Karpas-422 (cell line): ENCODE measurements at places on chromosomes 3 and 15. TPM values are rescaled to one million over a fixed set of nuclear protein-coding genes. Genes with fewer than 3 reads are reported as not detected.

The TRPM1 gene
- not detected in 2 replicates for total RNA-seq

The SOX2 gene
- 0.51 and 0.63 TPM in 2 replicates for total RNA-seq

The IQGAP1 gene
- total RNA-seq = 122 and 145 TPM in 2 replicates

The PIERCE2 gene
- 6.9 and 12.4 TPM in 2 replicates for total RNA-seq

The ROBO2 gene
- 162 and 262 TPM in 2 replicates for total RNA-seq

The SLC7A14 gene
- total RNA-seq = not detected in 2 replicates

The RASL12 gene
- total RNA-seq = not detected in 2 replicates

The CACNA2D3 gene
- total RNA-seq = 0.11 TPM in 1 of 2 replicates, not detected in the other

The EFCC1 gene
- total RNA-seq = not detected in 2 replicates

The ZPLD1 gene
- total RNA-seq = not detected in 2 replicates

The TMEM207 gene
- not detected in 2 replicates for total RNA-seq

GRCh38 chr3:29141197-29141917, 139.5 kb upstream of the RBMS3 start:
- no peak for DNase-seq

- DNase-seq = no peak
Measured at GRCh38 chr3:173221010-173221409, 80.0 kb upstream of the SPATA16 start.

DNA sequence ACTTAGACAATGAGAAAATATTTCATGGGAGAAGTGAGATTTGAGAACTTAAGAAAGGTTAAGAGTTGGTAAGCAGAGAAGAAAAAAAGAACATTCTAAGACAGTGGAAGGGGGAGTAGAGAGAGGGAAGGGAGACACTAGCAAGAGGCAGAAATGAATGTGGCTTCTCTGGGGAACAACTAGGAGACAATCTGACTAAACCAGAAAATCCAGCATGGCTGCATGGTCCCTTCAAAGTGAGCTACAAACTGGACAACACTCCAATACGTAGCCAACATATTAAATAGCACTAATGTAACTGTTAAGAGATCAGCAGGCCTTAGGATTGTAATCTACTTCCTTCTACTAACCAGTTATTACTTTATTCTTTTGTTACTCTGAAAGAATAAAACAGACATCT, 89.7 kb downstream of the NR1I2 start:
- no peak for DNase-seq

GRCh38 chr3:190514413-190515153, 698 bp downstream of the IL1RAP start:
- no peak for DNase-seq

DNA sequence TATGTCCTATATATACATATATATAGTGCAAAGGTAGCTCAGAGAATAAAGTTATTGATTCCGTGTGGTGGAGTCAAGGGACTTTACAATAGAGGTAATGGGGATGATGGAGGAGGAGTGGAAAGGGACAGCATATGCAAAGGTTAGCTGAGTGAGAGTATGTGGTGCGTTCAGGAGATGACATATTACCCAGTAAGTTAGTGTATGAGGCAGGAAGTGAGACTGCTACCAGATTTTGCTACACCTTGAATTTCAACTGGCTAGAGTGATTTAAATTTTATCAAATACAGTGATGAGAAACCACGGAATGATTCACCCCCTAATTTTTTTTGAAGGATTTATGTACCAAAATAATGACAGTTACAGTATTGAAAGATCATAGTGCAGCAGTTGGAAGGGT, 2.8 kb downstream of the ACTL6A start:
- peak; percentile 68 for DNase-seq

GRCh38 chr3:171374260-171374659, 85.9 kb downstream of the TNIK start:
- DNase-seq = no peak

DNA sequence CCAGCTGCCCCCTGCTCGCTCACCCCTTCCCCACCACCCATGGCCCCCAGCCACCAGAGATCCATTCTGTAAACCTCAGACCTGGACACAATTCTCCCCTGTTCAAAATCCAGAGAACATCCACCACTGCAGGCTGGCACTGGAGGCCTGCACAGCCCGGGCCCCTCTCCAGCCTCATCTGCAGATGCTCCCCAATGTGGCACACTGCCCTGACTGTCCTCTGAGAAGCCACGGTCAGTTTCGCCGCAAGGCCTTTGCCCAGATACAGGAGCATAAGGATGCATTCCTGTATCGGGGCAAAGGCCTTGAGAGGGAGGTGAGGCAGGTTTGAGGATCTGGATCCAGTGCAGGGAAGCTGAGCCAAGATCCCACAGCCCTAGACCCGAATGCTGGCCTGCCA, 175.4 kb upstream of the LINGO1 start:
- no peak for DNase-seq

GRCh38 chr15:53837263-53837662, 77.8 kb upstream of the WDR72 start:
- no peak for DNase-seq

DNA sequence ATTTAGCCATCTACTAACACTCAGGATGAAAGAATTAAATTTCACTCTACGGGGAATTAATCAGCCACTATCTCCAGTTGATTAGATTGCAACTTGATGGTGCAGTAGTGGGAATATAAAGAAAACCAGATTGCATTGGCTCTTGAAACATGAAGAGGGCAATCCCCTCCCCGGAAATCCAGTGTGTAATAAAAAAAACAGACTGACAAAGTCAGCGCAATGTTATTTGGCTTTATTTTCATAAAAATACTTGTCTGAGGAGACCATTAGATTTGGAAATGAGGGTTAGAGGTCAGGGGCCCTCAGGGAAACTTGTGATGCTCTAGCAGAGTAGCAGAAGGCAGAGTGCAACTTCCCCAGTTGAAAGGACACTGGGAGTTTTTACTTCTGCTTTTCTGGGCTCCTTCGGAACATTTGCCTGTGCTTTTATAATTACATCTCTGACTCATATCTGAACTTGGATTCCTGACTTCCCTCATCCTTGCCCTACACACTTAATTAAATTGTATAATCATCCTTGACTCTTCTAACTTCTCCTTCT, 326.8 kb downstream of the TUSC7 start:
- DNase-seq = peak; percentile 44

- no peak for DNase-seq
Measured at GRCh38 chr3:147672035-147672434, 262.9 kb downstream of the ZIC1 start.

- DNase-seq = no peak
Measured at GRCh38 chr3:126468028-126468891, 7.4 kb downstream of the ZXDC start.

- DNase-seq = no peak
Measured at GRCh38 chr3:188191460-188191859, 37.5 kb downstream of the LPP start.

DNA sequence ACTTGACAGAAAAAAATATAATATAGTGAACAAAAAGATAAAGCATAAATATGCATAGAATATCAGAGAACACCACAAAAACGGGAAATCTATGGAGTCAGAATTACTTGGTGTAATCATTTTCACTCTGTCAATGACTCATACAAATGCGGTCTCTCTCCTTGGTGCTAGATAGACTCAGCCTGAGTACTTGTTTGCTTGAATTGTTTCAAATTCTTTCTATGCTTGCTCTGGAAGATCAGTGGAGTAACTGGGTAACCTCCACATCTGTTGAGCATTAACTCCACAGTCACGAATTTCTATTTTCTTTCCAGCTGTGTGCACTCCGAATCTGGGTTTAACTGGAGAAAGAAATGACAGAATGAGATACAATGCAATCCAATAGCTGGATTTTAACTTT, 760.4 kb downstream of the ZPLD1 start:
- DNase-seq = no peak

DNA sequence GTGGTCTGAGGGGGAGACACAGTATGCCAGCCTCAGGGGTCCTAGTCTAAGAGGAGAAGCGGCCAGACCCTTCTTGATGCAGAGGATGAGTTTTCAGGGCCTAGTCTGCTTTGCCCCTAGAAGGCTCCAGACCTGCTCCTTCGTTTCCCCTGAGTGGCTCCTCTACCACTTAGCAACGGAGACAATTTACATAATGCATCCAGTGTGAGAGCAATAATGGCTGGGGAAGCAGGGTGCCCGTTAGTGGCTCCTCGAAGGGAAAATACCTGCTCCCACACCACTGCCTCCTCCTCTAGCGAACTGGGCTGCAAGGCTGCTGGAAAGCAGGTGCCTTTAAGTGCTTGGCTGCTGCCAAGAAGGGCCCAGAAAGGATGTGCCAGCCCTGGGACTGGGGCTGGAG, 38.9 kb downstream of the CACNA2D2 start:
- DNase-seq = no peak

DNA sequence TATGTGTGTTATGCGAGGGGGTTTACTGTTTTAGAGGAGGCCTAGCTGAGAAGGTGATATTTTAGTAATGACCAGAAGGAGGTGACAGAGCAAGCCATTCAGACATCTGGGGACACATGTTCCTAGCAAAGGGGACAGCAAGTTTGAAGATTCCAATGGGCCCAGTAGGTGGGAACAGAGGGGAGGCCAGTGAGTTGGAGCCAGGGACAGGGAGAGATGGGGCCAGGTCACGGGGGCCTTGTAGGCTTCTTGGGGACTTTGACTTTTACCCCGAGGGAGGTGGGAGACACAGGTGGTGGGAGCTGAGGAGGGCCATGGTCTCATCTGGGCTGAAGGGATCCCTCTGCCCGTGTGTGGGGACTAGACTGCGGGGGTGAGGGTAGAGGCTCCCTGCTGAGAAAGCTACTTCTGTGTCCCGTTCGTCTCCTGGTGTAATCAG, 72.5 kb downstream of the MGLL start:
- DNase-seq = peak; percentile 79

- peak; percentile 74 for DNase-seq
Measured at GRCh38 chr15:33234020-33234461, 39.5 kb upstream of the FMN1 start.

DNA sequence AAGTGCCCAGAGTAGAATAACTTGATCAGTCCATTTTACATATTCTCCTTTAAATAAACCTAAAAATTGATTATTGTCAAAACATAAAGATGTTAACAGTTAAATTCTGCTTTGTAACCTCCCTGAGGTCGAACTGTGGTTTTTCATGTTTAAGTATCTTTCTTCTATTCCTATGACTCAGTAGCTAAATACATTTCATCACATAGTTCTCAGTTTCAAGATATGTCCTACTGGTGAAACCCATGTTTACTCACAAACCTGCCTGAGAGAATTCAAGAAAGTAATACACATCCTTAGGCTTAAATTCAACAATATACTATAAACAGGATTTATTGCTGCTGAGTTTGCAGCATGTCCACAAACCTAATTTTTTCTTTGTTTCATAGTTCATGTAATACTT, 692.9 kb downstream of the ZPLD1 start:
- DNase-seq = no peak

- no peak for DNase-seq
Measured at GRCh38 chr3:16606398-16606797, 1.2 kb upstream of the DAZL start.

DNA sequence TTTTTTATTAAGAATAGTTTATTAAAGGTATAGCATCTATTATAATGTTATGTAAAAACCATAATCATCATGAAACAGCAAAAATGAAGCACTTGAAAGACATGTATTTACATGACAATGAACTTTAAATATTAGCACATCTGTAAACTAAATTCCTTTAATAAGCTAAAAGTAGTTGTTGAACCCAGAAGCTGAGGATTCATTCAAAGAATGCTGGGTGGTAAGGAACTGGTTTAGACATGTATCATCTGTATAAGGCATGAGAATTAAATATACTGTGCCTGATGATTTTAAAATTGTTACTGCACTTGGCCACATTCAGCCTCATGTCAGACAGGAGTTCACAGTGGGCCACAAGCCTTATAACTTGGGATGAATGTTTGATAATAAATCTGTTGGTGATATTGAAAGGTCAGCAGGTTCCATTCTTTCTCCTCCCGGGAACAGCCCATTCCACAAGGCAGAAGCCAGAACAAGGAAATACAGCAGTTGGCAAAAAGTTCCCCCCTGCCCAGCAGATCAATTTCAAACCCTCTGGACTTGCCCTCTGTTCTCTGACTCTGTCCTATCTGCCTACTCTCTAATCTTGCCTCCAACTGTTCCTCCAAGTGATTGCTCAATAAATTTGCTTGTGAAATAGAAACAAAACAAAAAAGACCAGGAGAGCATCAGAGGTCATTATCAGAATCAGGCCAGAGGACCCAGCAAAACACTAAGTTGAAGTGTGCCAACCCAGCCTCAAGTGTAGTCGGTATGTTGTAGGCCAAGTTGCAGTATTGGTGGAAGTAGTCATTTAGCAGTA, 49.8 kb upstream of the TEX264 start:
- DNase-seq = no peak

- no peak for DNase-seq
Measured at GRCh38 chr3:134373271-134374104, 759 bp downstream of the AMOTL2 start.

DNA sequence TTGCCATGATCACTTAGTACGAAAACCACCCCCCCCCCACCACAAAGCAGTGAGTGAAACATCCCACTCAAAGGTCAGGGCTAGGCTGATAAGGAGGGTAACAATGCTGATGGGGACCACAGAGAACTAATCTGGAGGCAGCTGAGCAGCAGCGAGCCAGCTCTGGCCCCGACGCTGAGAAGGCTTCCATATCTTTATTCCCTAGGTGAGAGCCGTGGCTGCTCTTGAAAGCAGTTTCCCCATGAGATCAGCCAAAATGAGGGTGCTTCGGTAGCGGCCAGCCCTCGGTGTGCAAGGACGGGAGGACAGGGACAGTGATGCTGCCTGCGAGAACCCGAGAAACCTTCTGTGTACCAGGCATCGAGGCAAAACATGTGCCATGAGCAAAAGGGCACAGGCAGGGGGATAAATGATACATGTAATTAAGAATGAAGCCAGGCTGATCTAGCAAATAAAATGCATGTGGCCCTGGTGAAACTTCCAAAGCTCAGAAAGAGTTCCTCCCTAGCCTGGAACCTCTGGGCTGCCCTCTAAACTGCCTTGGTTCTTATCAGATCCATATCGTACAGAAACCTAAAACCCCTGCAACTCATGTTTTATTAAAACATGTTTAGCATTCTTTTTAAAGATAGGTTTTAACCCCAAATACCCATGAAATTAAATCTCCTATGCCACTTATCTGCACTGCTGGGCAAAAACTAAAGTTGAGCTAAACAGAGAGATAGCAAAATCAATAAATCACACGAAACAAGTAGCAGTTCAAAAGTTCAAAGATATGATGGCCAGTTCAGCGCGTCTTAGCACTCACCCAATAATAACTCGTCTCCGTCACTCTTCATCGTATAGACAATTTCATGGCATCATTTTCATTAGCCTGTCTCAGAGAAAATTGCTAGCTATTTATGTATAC, 337.3 kb downstream of the FOXP1 start:
- DNase-seq = no peak

- DNase-seq = no peak
Measured at GRCh38 chr3:31936420-31937060, 44.5 kb downstream of the OSBPL10 start.

- no peak for DNase-seq
Measured at GRCh38 chr3:88301273-88301995, 151.7 kb downstream of the C3orf38 start.

GRCh38 chr3:21672303-21672702, 78.7 kb downstream of the ZNF385D start:
- no peak for DNase-seq
